Stimulated activated CD8-positive, alpha-beta memory T cell treated with anti-CD3 and anti-CD28 coated beads, Interleukin-4, amount 100 ng/mL, for 1 hour (primary cell): ENCODE measurements at places on chromosomes 2 and 18.
A peak's percentile ranks its signal among the peaks of the same experiment; 100 is the strongest.

GRCh38 chr2:64226611-64227010, 82.4 kb upstream of the PELI1 start:
- no peak for DNase-seq

DNA sequence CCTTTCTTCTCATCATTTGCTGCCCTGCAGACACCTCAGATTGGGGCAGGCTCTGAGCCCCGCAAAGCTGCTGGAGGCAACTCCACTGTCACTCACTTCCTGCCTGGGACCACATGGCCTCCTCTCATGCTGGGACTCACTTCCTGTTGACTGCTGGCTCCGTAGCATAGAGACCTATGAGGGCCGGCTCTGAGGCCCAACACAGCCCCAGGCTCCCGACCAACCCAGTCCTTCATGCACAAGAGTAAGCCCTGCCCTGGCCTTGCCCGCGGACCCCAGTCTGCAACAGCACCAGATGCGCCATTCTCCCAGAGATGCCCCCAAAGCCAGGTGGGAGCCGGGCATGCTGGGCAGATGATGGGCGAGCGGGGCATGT, 55.7 kb downstream of the DNMT3A start:
- DNase-seq: no peak

GRCh38 chr18:79905389-79905911, 46.0 kb downstream of the SLC66A2 start:
- DNase-seq: no peak

DNA sequence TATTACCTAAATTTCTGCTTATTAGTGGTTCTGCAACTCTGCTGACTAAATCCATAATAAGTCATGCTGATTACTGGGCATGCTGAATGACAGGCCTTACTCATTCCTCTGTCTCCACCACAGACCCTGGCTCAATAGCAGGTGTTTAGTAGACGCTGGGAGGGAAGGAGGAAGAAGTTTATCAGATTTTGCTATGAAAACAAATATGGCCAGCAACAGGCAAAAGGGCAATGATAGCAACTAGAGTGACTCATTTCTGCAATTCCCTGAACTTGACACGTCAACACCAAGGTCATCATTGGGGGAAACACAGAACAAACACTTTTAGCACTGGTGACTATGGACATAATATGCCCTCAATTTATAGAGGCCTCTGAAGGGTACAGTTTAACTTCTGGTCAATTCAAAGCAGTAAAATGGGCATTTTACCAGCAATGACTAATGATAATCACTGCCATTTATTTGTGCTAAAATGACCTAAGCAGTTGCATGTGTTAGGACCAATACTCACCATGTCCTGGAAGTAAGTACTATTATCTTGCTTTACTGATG, 35.2 kb downstream of the TMEM163 start:
- no peak for DNase-seq

DNA sequence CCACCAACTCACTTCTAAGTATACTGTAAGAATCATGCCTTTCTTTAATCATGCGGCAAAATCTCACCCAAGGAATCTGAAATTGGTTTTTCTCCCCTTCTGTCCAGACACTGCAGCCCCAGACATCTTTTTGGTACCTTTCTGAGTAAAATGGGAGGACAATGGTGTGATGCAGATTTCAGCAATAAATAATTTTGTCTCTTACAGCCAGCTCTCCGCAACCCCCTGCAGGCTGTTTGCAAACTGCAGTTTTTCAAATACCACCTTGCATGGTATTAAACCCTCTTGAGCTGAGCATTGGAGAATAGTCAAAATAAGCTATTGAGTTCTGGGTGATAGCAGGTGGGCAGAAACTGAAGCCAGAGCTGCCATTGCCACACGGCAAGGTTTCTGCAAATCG, 32.2 kb downstream of the GPR39 start:
- DNase-seq: no peak

DNA sequence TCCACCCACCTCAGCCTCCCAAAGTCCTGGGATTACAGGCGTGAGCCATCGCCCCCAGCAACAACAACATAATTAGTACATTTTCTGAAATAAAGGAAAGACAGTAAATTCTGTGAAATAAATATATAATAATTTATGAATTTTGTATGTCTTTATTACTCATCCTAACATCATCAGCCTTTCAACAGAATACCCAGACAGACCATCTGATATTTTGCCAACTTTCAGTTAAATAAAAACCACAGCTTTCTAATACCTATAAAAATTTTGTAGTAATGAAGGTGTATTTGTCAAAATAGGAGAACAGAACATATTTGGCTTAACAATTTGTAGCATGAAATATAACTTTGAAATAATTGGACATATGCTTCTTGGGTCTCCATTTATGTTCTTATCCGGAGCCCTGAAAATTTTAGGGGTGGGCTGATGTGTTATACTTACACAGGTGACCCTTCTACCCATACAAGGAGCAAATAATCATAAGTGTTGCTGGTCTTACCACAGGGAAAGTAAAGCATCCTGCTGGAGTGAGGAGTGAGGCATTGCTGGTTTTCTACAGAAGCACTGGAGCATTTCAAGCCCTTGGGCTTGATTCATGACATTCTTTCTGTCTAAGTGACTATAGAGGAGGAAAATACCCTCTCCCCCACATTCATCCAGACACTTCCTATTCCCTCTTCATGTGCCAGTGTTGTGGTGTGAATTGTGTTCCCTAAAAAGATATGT, 99.3 kb downstream of the SPOPL start:
- no peak for DNase-seq

DNA sequence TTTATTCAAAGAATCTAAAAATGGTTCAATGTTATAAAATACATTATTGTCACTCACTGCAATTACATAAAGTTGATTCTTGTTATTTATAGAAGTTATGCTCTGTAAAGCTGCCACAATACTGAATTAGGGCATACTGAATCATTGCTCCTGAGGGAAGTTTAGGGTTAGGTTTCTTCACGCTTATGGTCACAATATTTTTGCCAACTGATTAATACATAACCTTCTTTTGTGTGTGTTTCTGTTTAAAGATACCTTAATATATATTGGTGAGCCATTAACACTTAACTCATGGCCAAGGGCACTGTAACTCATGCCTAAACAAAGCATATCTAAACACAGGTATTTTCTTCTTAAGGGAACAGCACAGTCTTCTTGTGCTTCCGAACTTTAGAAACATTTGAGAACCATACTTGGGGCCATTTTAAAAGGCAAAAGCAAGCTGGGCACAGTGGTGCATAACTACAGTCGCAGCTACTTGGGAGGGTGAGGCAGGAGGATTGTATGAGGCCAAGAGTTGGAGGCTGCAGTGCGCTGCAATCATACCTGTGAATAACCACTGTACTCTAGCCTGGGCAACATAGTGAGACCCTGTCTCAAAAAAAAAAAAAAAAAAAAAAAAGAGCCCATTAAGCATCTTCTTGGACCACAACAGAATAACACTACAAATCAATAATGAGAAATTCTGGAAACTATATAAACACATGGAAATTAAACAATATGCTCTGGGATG, 15.6 kb downstream of the DARS1 start:
- no peak for DNase-seq

- DNase-seq: no peak
Measured at GRCh38 chr18:27862041-27862682, 314.8 kb downstream of the CDH2 start.

- no peak for DNase-seq
Measured at GRCh38 chr2:15890936-15891905, 49.1 kb upstream of the MYCN start.

DNA sequence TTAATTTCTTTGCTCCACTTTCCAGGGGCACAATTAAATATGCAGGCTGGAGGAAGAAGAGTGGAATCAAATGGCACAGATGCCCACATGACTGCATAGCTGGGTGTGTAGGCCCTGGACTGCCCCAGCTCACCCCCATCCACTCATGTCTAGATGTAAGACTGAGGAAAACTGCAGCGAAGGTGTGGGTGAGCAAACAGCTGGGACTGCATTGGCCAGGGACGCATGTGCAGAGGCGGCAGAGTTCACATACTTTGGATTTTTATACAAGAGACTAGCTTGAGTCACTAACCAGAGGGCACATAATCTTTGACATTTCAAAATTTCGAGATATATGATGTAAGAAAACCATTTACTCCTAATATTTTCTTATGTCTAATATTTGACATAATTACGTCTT, 60.1 kb downstream of the SPIRE1 start:
- no peak for DNase-seq

GRCh38 chr2:188848887-188849435, 125.2 kb upstream of the COL3A1 start:
- no peak for DNase-seq

GRCh38 chr2:234874347-234875046, 77.3 kb upstream of the SH3BP4 start:
- DNase-seq: no peak

- no peak for DNase-seq
Measured at GRCh38 chr2:125684256-125684655, 971.7 kb upstream of the GYPC start.

GRCh38 chr18:46340716-46341115, 236.5 kb downstream of the HAUS1 start:
- DNase-seq: no peak

DNA sequence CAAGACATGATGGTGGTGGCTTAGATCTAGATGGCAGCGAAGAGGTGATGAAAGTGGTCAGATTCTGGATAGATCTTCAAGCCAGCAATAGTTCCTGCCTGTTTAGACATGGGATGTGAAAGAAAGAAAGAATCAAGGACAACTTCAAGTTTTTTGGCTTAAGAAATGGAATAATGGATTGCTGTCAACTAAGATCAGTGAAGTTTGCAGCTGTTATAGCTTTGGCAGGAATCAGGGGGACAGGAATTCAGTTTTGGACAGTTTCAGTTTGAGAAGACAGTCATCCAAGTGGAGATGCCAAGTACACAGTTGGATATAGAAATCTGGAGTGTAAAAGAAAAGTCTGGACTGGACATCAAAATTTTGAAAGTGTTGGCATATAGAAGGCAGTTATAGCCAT, 283.7 kb upstream of the PKDCC start:
- no peak for DNase-seq

GRCh38 chr2:105746177-105747080, 1.7 kb downstream of the NCK2 start:
- peak; percentile 46 for DNase-seq

GRCh38 chr2:229714736-229715541, 584 bp upstream of the DNER start:
- no peak for DNase-seq

DNA sequence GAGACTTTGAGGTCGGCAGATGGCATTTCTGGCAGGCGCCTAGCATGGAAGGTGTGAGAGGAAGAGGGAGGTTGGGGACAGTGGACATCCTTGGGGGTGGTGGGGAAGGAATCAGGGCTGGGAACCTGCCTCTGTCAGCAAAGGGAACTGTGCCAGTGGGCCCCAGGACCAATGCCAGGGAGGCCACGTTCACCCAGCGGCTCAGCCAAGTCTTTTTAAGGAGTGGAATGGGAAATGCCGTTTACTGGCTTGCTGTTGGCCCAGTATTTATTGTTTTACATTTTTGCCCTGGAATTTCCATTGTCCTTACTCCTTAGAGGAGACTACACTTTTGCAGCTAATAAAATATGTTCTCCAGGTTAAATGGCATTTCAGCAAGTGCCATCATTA, 135.2 kb downstream of the MCFD2 start:
- DNase-seq: no peak

DNA sequence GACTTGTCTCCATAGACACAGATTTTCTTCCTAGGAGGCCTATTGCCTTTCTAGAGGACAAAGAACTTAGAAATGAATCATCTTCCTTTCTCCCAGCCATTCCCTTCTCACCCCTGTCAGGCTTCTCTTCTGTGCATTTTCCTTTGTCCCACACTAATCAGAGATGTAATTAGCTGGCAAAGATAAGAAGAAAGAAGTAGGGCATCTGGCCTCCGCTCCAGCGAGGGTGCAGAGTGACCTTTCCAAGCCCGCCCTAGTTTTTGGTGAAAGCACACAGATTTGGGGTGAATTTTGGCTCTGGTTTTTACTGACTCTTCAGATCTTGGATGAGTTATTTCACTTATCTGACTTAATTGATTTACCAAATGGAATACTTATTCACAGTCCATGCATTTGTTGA, 626.5 kb downstream of the ZEB2 start:
- no peak for DNase-seq

- DNase-seq: no peak
Measured at GRCh38 chr18:9808295-9809241, 77.2 kb upstream of the TXNDC2 start.

DNA sequence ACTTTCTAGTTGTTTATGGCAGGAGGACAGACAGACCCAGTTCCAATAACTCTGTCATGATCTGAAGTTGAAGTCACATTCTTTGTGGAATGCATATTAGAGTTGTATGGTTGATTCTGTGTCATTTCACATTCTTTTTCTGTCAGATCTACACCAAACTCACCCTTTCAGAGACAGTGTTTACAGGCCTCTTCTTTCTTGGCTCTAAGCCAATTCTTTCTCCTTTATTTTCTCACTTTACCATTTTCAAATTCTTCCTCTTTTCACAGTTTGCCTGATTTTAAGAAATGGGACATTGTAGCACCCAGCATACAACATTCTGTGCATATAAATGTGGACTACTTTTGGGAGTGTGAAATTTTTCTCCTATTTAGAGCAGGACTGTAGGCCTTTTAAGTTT, 103.7 kb downstream of the CCDC85A start:
- no peak for DNase-seq

GRCh38 chr18:48519431-48520100, 19.3 kb upstream of the CTIF start:
- no peak for DNase-seq

- DNase-seq: no peak
Measured at GRCh38 chr18:9434122-9434701, 41.1 kb upstream of the RALBP1 start.

GRCh38 chr18:10776493-10776892, 250.7 kb downstream of the NAPG start:
- no peak for DNase-seq

GRCh38 chr2:85278361-85278760, 49.4 kb downstream of the TGOLN2 start:
- no peak for DNase-seq

DNA sequence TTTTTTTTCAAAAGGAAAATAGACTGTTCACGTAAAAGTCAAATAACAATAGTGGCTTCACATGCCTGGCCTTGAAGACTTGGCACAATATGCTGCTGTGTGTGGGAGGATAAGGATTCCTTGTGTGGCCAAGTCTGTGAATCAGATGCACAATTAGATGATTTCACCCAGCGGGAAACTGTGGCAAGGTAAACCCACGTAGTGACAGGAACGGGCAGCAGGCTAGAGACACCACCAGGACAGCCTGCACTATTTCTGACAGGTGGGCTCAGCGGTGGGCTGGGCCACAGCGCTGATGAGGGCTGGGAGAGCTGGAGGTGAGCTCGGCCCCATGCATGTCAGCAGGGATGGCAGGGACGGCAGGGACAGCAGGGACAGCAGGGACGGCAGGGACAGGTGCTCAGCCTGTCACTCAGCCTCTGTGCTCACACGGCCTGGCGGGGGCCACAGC, 21.6 kb downstream of the SNORC start:
- DNase-seq: no peak

GRCh38 chr2:204219196-204219595, 282.6 kb downstream of the ICOS start:
- DNase-seq: no peak

DNA sequence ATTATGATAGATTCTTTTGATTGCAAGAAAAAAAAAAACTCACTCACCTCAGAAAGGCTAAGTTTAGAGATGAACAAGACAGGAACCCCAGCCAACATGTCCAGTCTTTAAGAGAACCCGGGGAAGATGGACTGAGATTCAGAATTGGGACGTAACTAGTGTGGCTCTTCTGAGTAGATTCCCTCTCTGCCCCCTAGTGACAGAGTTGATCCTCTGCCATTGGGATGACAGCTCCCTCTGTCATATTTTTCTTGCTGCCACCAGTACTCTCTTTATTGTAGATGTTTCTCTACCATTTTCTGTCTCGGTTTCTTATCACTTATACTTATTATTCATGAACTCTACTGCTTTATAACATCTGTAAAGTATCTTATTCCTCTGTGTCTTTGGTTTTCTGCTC, 77.7 kb downstream of the GULP1 start:
- DNase-seq: no peak
